NCI-H1930 (cell line): ENCODE measurements at places on chromosomes 11 and 22.

GRCh38 chr22:39236321-39237317 is 8.2 kb downstream of the PDGFB start:
- DNase-seq = no peak

DNA sequence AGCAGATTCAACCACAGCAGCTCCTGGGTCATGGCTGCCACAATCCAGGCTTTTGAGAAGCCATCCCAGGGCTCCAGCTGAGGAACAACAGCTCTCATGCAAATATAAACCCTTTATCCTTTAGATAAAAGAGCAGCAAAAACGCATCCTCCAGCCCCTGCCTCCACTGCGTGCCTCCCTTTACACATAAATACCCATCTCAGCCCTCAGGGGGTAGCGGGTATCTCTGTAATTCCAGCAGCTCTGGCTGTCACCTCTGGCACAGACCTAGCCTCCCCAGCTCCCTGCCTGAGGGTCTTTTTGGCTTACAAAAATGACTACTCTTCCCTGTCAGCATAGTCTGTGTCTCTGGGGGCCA is 21.6 kb downstream of the LMO1 start:
- no peak for DNase-seq

GRCh38 chr11:121577106-121577848 is 124.5 kb upstream of the SORL1-AS1 start:
- DNase-seq = no peak

DNA sequence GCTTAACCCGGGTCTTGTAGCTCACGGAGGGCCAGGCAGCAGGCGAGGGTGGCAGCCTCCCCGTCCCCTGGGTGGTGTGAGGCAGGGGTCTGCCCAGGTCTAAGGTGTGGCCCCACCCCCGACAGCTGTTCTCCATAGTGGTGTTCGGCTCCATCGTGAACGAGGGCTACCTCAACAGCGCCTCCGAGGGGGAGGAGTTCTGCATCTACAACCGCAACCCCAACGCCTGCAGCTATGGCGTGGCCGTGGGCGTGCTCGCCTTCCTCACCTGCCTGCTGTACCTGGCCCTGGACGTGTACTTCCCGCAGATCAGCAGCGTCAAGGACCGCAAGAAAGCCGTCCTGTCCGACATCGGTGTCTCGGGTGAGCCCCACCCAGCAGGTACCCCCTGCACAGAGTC is 24.4 kb downstream of the SYNGR1 start:
- no peak for DNase-seq

DNA sequence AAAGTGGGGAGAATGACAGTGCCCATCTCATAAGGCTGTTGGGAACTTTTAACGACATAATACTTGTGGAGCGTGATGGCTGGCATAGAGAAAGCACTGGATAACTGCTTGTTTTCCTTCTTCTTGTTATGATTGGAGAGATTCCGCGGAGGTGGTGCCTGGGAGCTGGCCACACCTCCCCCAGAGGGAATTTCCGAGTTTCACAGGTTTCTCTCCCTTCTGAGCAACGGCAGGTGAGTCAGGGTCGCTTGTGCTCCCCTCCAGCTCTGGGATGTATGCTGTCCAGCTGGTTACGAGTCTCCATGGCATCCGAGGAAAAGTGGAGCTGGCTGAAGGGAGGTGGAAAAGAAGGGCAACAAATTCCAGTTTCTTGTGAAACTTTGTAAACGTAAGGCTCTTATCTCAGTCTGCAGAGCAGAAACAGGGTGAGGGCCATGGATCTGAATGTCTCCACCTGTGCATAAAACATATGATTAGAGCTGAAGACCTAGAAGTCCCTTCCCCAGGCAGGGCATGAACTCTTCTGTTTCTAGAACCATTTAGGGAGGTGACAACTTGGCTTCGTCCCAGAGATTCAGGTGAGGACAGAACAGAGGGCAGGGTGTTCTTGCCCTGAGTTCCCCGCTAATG is 10.0 kb upstream of the PLET1 start:
- DNase-seq = no peak

DNA sequence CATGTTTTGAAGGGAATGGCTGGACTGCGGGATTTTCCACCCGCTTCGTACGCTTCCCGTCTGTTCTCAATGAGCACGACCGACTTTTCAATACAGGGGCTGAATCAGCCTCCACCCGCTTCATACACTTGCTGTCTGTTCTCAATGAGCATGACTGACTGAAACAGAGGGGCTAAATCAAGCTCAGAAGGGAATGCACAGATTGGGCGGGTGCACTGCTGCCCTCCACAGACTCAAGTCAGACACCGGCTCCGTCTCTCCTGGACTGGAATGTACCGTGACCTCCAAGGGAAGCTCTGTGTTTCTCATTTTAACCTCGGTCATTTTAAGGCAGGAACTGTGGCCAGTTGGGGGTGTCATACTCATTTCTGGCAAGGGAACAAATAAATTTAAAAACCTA is 48.5 kb downstream of the BRD1 start:
- DNase-seq = no peak

DNA sequence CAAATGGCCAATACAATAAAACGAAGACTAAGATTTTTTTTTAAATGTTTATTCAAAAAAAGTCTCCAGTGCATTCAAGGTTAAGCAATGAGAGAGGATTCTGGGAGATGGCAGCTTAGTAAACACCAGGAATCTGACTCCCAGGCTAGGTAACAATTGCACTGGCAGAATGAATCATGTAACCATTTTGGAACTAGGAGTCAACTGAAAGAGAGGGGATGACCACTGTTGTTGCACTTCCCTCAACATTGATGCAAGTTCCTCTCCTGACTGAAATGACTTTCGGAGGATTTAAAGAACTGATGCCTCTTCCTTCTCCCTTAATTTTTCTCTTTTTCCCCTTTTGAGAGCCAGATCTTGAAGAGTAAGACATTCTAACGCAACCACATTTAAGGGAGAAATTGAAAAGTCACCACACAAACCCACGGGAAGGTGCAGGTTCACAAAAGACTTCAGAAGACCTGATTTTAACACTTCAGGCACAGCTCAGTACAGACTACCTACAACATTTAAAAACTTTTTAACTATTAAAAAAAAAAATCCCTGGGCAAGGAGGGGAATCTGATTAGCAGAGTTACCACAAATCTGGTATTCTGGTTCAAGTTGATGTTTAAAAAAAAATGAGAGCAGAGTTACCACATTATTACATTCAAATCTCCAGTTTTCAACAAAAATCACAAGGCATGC is 56.8 kb downstream of the FCHSD2 start:
- DNase-seq = no peak

DNA sequence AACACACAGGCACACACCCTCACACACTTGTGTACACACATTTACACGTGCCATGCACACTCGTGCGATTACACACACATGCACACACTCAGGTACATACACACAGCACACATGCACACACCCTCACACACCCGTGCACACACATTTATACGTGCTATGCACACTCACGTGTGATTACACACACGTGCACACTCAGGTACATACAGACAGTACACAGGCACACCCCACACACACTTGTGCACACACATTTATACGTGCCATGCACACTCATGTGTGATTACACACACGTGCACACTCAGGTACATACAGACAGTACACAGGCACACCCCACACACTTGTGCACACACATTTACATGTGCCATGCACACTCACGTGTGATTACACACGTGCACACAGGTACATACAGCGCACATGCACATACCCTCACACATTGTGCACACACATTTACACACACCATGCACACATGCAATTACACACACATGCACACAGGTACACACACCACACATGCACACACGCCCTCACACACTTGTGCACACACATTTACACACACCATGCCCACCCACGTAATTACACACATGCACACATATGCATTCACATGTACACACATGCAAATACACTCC is 4.6 kb downstream of the IFITM10 start:
- no peak for DNase-seq
